ENCODE measurements at places on chromosomes 3 and 15.

GRCh38 chr3:103968131-103968530 lies 1398.6 kb upstream of the ALCAM start:
- no peak for DNase-seq

GRCh38 chr3:183074881-183075280 lies 24.4 kb downstream of the MCCC1 start:
- no peak for DNase-seq

DNA sequence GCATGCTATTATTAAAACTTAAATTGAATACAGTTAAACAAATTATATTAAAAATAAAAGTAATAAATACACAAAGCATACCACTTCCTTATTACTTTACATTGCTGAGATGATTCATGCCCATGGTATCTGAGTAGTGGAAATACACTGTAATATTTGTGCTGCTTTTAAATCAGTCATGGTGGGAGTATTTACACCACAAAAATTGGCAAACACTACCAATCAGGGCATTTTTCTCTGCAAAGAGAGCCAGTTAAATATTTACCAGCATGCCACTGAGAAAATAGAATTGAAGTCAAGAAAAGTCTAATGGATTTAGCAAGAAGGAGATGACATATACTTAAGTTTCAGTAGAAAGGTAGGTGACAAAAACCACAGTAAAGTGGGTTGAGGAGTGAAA lies 19.6 kb downstream of the PPARG start:
- no peak for DNase-seq

- DNase-seq, result no peak
Measured at GRCh38 chr15:28105224-28105791, 6.2 kb upstream of the OCA2 start.

DNA sequence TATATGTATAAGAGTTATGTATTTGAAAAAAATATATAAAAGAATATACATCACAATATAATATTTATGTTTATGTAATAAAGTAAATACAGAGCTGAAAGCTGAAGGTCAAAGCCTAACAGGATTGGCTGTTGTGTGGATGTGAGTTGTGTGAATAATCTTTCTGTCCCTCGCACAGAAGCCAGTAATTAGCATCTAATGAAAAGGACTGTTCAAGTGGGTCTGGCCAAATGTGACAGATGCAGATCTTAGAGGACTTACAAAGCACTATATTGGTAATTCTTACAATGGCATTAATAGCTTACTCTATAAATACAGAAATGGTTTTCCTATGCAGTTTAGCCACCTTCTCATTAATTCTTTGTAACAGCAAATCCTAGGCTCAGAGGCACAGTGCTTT lies 2.4 kb downstream of the MKRN3 start:
- no peak for DNase-seq

DNA sequence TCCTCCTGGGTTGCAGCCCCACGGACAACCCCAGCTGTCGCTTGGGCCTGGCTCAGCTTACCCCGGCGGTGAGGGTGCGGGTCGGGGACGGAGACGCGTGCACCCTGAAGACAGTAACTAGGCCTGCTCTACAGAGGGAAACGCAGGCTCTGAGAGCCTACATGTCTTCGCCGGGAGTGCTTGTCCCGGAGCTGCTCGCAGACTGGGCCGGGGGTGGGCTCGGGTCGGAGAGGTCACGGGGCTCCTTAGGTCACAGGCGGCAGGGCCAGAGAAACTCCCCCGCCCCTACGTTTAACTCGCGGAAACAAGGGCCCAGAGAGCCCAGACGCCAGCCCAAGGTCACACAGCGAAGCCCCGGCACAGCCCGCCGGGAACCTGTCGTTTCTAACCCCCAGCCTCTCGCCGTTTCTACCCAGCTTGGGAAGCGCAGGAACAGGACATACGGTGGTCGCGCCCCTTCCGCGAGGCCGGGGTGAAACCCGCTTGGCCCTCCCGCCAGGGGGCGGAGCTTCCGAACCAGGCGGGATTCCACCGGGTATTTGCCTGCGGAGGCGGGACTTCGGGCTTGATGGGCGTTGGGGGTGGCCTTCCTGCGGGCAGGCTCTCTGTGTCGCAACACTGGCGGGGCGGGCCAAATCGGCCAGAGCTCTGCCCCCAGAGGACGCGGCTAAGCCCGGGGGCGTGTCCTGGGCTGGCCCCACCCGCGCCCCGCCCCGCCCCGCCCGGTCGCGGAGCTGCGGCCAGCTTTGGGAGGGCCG lies at the start of gene HDAC11:
Gene HDAC11, plus strand, starts transcription at position 725 of the 758 bp plus-strand sequence. CDS start 42 bp downstream, outside the sequence.
- DNase-seq, result peak; percentile 99

GRCh38 chr3:15629860-15630597 lies 28.5 kb downstream of the BTD start:
- DNase-seq, result peak; percentile 73

GRCh38 chr15:89362203-89363101 lies 27.8 kb upstream of the POLG start:
- DNase-seq, result no peak

- DNase-seq, result no peak
Measured at GRCh38 chr3:149532489-149533180, 58.1 kb downstream of the TM4SF4 start.

GRCh38 chr3:51966922-51967383 lies 301 bp downstream of the PCBP4 start:
- DNase-seq, result no peak

DNA sequence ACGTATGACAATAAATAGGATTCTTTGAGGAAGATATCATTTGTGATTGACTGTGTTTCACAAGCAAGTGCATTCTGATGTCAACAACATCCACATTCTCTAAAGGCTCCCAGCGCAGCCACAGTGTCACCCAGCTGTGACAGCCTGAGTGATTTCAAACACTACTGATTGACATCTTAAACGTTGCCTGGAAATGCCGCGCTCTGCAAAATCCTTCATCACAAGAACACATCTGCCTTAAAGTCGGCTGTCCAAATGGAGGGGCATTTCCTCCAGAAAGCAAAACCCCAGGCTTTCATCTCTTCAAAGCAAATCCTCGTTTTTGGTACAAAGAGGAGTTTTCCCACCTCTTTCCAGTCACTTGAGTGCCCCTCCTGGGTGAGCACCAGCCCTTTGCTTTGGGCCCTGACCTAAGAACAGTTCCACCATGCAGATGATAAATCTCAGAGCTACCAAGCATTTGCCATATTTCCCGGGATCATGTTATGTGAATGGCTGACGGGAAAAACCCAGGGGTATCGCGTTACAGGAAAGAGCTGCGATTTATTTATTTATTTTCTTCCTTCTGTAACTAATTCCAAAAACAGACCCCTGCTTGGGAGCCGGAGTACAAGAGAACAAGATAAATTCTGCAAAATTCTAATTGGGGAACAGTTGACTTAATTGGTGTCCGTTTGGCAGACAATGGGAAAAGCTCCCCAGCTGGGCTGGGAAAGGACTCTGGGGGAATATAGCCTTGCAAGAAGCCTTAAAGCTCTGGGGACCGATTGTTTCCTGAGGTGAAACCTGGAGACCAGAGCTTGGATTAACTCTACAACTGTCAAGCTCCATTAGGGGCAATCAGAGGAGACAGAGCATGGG lies 703.8 kb upstream of the NR2F2 start:
- DNase-seq, result peak; percentile 61

DNA sequence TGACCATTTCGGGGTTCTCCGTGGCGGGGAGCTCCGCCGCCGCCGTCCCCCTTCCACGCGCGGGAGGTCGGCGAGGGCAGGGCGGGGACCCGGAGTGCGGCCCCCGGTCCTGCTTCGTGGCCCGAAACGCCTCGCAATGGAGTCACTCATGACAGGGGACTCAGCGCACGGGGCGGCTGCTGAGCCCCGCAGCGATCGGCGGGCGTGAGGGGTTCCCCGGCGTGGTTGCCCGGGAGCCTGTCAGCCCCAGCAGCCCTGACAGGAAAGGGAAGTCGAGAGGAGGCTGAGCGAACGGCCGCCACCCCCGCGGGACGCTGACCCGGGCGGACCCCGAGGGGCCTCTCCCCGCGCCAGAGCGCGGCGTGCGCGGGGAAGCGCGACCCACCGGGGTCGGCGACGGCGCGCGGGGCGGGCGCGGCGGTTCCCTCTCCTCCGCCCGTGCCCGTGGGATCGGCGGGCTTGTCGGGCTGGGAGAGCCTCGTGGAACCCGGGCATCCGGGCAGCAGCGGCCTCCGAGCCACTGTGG lies 564 bp upstream of the PIGZ start:
- peak; percentile 75 for DNase-seq

DNA sequence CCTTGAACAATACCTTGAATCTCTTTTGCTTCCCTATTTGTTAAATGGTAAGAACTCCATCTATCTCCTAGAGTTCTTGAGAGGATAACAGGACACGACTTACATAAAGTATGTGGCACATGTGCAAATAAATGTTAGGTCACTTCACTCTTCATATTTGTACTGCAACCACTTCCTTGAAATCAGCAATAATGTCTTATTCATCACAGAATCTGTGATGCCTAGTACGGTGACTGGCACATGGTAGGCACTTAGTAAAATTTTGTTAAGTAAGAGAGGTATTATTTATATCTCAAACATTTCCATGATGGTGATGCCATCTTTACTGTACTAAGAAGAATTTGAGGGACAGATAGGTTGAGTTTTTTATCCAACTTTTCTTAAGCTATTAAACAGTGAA lies 14.3 kb downstream of the CD47 start:
- no peak for DNase-seq

GRCh38 chr3:45987368-45988291 lies 8.0 kb downstream of the FYCO1 start:
- DNase-seq, result no peak

GRCh38 chr15:26767169-26767670 lies 5.6 kb downstream of the GABRB3 start:
- peak; percentile 89 for DNase-seq

DNA sequence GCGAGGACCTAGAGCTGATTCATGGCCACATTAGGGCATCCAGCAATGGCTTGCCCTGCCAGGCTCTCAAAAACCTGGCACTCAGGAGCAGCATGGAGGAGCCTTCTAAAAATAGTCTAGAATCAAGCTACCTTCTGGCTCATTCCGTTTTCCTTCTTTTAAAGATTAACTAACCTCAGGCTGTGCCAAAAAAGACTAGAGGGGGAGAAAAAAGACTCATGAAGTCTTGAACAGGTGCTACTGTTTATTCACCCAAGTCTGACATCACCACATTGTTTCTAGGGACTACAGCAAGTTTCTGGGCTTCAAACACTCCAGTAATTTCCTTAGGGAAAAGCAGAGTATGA lies 125.8 kb downstream of the TNIK start:
- no peak for DNase-seq

DNA sequence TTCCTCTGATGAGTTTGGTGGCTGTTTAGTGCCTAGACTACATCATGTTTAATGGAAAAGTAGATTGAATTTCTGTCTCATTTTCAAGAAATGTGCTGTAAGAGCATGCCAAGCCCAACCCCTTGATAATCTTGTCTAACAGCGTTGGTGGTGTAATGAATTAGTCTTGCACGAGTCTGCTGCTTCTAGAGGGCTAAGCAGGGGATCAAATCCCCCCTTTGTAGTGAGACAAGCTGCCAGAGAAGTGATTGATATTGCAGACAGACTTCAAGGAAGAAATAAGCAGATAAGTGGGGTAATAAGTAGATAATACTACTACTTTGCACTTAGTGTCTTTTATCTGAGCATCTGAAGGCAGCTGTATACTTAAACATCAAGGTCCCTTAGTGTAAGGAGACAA lies 141.4 kb downstream of the TP63 start:
- DNase-seq, result no peak

DNA sequence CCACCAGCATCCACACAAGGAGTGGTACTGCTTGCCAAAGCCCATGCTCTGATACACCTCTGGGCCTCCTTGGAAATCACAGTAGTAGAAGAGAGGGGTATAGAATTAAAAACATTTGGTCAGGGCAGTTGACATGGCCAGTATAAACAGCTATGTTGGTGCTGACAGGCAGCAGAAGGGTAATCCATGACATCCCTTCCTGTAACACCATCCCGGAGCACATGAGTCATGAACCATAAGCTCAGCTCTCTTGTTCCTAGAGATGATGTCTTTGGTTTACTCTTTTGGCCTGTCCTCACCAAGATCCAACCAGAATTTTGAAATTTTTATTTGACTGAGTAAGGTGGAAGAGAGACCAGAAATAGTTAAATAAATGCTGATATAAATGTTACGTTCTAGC lies 132.6 kb upstream of the CTDSPL start:
- DNase-seq, result no peak

- DNase-seq, result no peak
Measured at GRCh38 chr3:170469151-170470062, 50.7 kb downstream of the CLDN11 start.

DNA sequence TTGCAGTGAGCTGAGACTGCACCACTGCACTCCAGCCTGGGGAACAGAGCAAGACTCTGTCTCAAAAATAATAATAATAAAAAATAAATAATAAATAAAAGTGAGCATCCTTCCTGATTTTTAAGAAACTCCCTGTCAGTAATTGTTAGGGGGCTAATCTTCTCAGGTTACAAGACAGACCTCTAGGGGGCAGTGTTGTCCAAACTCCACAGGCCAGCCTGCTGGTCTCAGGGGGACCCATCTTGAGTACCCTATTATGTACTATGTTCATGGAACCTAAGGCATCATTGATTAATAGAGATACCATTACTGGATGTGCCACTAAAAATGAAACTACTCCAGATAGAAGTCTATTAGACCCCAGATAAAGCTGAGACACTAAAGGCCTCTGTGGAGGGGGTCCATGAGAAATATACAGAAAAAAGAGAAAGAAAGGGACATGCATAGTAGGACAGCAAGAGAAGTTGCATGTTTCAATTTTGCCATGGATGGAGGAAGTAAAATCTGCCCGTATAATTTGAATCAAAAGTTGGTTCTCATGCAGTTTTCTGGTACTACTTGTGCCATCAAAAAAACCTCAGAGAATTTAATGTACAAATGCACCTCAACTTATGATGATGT lies 85.5 kb upstream of the CDV3 start:
- DNase-seq, result peak; percentile 76

GRCh38 chr3:6732807-6733206 lies 128.1 kb upstream of the GRM7 start:
- no peak for DNase-seq

GRCh38 chr3:29805757-29806156 lies 524.9 kb downstream of the RBMS3 start:
- DNase-seq, result no peak

DNA sequence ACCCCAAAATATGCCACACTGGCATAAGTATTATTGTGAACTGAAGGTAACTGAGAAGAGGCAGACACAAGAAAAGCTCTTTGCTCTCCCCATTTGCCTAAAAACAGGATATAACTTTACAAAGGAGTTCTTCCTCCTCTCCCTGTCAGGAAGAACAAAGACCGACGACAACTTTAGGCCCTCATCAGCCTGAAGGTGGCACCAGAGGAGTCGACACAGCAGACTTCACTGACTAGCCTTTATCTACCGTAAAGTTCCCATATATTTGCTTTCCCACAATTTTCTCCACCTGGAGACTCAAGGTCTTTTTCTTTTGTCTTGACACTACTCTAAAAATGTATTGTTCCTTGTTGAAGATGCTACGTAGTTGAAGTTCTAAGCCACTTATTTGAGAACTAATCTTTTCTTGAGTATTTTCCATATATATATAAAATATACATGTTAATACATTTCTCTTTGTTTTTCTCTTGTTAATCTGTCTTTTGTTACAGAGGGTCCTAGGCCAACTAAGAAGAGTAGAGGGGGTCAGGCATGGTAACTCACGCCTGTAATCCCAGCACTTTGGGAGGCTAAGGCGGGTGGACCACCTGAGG lies 16.2 kb upstream of the XIRP1 start:
- peak; percentile 87 for DNase-seq

- DNase-seq, result no peak
Measured at GRCh38 chr3:30162579-30162978, 443.8 kb upstream of the TGFBR2 start.

GRCh38 chr15:91936182-91936775 lies 82.8 kb downstream of the SLCO3A1 start:
- no peak for DNase-seq

Measured in endodermal cell (in vitro differentiated cells).